EH (cell line): ENCODE measurements at places on chromosomes 4 and X.

DNA sequence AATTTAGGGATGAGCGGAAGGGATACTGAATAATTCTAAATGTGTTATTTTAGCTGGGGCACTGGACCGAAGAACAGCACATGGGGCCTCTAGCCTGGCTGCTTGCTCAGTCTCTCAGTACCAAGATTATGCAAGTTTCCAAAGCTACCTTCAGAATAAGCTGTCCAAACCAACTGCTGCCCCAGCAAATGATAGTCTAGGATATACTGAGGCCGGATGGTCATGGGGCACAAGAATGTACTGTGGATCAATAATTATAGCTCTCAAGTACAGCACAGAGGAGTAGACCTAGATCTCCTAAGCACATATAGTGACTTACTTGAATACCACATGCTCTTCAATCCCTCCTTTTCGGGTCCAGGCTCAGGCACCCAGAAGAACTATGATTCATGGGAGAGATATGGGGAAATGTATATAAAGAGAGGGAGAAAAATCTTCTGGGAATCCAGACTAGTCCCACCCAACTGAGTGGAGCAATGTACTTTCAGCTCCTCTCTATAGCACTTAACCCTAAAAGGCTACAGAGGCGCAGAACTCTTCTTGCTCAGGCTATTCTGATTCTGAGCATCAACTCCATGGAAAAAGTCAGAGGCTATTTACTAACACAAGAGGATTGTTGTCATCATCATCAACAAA, 160.3 kb upstream of the GPC4 start:
- no peak for DNase-seq

DNA sequence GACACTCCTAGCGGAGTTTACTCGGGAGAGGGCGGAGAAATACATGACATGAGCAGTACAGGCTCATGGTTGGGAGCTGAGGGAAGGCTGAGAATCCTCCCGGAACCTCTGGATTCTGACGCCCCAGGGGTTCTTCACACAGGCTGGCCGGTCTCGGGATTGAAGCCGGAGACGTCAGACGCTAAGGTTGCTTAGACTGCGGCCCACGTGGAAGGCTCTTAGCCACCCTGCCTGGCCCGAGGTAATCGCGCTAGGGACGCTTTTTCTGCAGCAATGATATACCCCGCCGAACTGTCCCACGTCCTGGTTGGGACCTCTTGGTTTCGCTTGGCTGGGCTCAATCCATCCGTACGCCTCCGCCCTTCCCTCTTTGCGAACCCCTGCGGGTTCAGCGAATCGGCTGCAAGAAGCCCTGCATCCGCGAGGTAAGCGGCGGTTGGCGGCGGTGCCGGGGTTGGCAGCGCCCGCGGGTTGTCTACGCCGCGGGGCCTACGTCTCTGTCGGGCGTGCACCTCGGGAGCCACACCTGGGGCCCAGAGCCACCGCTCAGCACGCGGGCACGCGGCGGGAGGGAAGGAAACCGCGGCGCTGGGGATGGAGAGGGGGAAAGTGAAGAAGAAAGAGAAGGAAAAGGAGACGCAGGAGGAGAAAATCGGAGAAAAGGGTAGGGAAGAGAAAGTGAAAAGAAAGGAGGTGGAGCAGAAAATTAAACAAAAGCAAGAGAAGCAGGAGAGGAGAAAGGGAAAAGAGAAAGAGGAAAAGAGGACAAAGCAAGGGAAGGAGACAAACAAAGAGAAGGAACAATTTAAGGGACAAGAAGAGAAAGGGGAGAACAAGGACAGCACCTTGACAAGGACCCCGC, at the start of gene ARL9:
ARL9 (plus strand) TSS at position 523 of the 862 bp plus-strand sequence; CDS start at position 595, 72 bp downstream.
- DNase-seq = peak; percentile 76

DNA sequence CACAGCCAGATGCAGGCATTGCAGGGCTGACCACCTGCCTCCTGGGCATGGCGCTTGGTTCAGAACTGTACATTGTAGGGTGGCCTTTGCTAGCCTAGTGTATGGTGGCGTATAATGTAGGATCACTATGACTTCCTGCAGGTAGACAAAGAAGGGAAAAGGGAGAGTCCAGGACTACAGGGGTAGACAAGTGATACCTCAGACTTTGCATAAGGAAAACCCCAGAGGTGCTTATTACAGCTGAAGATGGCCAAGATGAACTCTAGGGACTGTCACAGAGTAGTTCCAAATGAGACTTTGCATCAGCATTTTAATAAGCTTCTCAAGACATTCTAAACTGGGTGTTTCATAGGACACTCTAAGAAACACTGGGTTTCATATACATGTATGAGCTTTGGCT, 116.4 kb upstream of the PUDP start:
- DNase-seq = no peak

DNA sequence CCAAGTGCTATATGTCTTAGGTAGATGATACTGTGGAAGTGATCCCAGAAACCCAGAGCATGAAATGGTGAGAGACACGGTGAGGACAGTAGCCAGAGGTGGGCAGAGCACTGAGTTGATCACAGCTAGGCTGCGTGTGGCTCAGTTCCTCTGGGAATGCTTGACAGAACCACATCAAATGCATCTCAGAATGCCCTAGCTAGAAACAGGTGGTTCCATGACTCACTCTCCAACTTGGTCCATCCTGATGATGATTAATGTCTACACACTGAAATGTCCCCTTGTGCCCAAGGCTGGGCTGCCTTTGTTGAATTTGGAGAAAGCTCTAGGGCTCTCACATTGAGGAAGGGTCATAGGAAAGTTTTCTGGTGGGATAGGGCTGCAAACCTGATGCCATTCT, 113.6 kb downstream of the ZNF518B start:
- DNase-seq = no peak

DNA sequence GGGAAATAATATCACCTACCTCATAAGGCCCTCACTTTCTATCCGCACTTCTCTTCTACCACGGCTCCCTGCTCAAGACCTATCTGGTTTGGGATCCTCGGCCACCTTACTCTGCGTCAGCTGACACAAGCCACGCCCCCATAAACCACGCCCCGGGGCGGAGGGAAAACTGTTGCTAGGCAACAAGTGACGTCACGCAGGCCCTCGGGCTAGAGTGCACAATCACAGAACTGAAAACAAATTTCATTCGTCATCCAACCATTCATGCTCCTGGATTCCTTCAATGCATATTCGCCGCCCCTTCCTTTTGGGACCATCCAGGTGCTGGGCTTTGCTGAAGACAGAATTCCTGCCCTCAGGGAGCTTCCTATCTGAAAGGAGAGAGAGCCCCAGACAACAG, 66.3 kb downstream of the SMC1A start:
- DNase-seq = no peak

DNA sequence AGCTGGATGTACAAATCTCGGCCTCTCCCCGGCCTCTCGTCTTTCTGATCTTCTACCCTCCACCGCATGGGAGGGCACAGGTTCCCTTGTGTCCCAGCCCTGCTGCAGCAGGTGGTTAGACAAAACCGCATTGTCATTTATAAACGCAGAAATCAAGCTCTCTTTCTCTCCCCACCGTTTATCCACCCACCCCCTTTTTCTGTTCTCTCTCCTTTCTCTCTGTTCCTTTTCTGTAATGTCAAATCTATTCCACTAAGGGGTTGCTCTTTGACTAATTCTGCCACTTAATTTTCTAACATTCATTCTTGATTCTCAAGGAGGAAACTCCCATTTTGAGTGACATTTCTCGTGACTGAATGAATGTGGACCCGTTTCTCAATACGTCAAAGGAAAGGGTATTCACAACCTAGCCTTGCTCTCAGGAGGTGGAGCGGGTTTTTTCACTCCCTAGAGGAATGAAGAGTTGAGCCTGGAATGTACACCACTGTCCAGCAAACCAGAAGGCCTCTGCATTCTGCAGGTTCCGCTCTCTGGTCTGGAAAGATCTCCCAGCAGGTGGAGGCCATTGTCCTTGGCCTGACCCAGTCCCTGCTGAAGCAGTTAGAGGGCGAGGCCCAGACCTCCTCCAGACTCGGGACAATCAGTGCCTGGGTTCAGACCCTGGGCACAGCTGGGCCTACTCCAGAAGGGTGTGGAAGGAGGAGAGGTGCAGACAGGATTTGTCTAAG, 70.9 kb upstream of the ENPP6 start:
- no peak for DNase-seq

DNA sequence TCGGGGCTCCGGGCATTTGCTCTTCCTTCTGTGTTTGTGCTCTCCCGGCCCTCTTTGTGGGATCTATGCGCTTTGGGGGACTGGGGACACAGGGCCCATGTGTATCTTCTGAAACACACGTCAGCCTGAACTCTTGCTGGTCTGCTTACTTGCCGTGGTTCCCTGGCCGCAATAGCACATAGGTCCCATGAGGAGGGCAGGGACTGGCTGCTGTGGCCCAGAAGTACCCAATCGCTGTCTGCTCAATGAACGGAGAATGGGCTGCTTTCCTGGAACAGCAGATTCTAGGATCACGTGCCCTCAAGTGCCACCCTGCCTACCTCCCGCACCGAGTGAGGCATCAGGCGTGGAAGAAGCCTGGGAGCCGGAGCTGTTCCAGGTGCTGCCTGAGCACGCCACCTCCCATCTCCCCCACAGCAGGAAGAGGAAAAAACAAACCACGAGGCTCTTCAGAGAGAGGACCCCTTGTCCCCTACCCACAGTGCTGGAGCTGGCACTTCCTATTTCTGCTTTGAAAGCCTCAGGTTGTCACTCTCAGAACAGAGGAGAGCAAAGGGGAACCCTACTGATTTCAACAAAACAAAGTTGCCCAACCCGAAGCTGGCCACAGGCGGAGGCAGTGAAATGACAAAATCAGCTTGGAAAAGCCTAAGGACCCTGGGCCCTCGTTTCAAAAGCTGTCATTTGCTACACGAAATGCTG, 3.8 kb downstream of the G6PD start:
- DNase-seq = no peak

DNA sequence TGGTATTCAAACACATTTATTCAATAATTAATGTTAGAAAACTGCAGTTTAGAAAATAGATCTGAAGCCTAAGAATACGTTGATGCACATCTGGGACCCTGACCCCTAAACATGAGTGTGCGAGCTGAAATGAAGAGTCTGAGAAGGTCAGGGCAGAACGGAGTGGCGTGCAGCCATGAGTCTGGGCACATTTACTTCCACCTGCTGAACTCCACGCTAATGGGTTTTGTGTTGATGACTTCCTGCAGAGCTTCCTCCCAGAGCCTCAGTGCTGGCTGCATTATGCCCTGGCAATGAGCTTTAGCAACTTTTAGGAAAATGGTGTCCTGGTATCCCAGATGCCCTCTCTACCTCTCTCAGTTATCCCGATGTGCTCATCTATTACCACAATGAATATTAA, 53.1 kb downstream of the FAM114A1 start:
- DNase-seq = no peak

DNA sequence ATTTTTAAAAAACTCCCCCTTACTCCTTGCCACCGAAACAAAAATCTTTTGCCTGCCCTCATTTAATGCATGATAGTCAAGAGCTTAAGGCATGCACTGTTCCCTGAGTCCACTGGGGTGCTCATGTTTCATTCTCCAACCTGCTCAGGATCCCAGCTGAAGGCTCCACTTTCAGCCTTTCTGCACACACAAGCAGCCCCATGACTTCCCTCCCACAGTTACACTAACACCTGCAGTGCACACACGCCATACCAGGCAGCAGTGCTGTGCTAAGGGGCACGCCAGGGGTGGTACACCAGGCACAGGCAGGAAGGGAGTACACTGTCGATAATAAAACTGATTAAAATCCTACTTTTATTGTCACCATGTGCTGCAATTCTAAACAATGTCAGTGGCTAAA, 385.2 kb downstream of the BMPR1B start:
- no peak for DNase-seq

DNA sequence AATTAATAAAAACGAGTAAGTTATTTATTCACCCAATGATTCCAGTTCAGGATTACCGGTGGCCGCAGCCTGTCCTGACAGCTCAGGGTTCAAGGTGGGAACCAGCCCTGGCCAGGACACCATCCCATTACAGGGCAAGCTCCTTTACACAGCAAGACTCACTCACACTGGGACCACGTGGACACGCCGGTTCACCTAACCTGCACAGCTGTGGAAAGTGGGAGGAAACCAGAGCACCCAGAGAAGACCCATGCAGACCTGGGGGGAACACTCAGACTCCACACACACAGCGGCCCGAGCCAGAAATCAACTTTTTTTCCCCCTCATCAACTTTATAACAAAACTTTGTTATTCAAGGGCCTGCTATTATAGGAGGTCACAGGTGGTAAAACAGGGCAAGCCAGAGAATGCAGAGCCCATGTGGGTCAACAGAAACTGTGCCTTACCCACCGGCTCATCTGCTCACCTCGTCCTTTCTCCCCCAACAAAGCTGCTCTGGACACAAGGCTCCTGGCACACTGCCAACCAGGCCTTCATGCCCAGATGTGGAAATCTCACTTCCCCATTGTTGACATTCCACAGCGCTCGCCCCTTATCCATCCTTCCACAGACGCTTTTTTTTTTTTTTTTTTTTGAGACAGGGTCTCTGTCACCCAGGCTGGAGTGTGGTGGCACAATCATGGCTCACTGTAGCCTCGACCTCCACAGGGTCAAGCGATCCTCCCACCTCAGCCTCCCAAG, 8.0 kb upstream of the ODAPH start:
- peak; percentile 40 for DNase-seq

- DNase-seq = peak; percentile 88
Measured at GRCh38 chr4:137310593-137311490, 221.5 kb downstream of the PCDH18 start.

DNA sequence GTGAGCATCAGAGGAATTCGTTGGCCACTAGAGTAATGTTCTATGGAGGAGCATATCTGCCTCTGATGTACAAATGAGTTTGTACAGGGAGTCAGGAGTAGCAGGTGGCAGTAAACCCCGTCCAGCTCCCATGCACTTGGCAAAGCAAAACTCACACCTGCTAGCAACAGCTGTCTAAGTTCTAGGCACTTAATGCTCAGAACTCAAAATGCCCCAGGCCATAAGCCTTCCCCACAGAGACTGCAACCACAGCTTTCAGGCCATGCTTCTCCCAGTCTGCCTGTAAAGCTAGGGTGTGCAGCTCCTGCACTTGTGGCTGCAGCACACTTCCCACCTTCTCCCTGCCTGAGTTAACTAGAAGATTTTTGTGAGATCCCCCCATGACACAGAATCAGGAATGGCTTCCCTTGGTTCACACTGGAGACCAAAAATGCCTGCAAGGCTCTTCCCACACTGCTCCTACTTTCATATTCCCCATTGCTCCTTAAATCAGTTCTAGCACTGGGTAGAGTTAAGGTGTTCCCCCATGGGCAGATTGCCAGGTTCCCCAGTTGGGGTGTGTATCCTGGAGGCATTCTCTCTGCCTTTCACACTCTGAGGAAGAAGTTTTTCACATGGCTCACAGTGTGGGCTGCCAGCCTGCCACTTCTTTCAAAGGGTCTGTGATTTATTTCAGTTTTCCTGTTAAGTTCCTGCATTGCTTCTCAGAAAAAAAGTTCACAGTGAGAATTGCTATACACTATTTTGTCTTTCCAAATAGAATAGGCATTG, 189.9 kb downstream of the STPG2 start:
- DNase-seq = no peak
